Right ventricle myocardium superior (tissue), 1 donor: ENCODE measurements at places on chromosomes 1 and 21.

- DNase-seq: no peak
Measured at GRCh38 chr1:54972436-54972835, 8.0 kb upstream of the TMEM61 start.

- no peak for DNase-seq
Measured at GRCh38 chr1:24052220-24052619, 59.7 kb downstream of the MYOM3 start.

DNA sequence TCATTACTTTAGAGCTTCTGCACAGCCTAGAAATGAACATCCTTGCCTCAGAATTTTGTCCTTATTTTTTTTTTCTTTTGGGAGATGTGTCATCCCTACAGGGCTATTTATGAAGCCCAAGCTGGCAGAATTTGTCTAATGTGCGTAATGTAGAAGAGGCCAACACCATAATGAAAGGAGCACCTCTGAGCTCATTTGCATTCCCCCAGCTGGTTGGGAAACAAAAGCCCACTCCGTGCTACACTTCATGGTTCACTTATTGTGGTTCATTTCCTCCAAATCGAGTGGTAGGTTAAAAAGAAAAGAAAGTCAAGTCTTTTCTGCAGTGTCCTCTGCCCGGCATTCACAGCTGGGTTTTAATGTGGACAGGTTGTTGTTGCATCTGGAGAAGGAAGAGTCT lies 73.5 kb downstream of the KAZN start:
- DNase-seq: no peak

GRCh38 chr1:14929547-14930246 lies 223.8 kb upstream of the TMEM51 start:
- no peak for DNase-seq

DNA sequence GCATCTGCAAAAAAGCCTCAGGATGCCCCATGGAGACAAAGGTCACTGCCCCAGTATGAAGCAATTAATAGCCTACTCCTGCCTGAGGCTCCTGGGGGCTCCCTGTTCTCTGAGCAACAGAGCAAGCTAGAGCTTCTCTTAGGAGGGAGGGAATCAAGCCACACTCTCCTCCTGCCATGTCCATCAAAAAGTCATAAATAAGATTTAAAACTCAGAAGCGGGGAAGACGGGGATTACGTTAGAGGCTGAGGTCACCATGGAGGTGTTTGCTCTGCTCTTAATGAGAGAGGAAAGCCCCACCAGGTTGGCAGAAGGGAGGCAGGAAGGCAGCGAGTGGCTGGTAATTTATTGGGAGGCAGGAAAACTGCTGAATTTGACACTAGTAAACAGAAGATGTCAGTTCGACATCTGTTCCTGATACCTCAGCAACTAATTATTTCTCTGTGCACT lies 98.4 kb upstream of the TNR start:
- DNase-seq: no peak

GRCh38 chr21:25494804-25495203 lies 112.5 kb downstream of the MRPL39 start:
- DNase-seq: no peak

GRCh38 chr21:33977721-33978369 lies 62.2 kb upstream of the ATP5PO start:
- DNase-seq: no peak

DNA sequence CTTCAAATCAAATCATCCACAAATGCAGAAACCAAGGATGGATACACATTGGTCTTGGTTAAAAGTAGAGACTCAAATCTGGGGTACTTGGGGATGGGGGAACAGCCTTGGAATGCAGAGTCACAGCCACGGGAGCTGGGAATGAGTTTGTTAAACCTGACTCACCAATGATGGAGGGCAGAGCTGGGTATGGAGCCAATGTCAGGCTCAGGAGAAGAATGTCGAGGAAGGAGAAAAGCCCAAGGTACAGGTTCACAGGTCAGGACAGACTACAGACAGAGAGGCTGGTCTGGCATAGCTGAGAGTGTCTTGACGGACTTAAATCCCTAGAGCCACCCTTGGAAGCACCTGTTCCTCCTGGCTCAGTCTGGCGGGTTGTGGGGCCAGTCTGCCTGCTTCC lies 237.6 kb downstream of the NTNG1 start:
- no peak for DNase-seq

- no peak for DNase-seq
Measured at GRCh38 chr1:65650682-65651081, 142.0 kb upstream of the PDE4B start.

DNA sequence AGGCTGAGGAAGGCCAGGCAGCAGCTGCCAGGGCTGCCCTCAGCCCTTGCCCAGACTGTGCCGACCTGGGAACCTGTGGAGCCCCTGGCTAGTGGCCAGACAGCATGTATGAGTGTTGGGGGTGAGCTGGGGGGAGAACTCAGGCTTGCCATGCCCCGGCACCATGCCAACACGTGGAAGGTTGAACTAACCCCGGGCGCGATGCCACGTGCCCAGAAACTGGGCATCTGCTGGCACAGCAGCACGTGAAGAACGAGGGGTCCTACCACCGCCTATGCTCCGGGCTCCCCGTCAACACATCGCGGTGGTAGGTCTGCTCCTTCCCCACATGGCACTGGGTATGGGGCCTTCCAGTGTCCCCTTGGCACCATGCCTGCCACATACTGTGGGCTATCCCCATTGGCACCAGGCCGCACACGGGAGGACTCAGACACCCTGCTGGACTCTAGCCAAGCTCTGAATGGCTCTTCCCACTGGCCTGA lies 68.7 kb downstream of the CASZ1 start:
- DNase-seq: peak; percentile 76

GRCh38 chr1:107359472-107360241 lies 218.8 kb downstream of the NTNG1 start:
- no peak for DNase-seq

- no peak for DNase-seq
Measured at GRCh38 chr1:87219141-87219540, 109.5 kb upstream of the LMO4 start.

DNA sequence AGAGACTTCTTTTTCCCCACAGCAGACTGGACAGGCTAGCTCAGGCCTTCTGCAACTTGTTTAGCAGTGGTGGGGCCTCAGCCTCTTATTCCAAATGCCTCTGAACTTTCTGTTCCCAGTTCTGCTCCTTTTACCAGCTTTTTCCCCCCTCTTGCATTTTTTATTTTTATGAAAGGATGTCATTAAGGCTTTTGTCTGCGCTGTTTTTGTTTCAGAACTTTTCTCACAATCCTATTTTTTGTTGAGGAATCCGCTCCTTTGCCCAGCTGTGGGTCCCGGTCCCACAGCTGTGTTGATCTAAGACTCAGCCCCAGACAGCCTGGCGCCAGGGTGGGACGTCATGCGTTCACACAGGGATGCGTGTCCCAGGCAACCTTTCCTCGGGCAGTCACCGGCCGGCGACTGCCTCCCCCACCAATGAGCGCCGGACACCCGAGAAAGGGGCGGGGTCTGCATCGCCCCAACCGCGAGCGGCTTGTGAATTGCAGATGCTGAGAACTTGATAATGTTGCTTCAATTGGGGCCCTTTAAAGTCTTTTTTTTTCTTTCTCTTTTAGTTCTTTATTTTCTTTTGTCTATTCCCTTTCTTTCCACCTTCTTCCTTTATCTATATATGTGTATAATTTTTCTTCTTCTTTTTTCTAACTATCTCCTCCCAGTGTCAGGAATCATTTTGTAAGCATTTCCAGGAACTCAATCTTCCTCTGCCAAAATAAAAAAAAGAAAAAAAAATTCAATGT lies 3.0 kb upstream of the ID3 start:
- DNase-seq: peak; percentile 98

- no peak for DNase-seq
Measured at GRCh38 chr1:92217721-92218120, at the start of gene C1orf146. TSS of gene C1orf146 (plus strand) at chr1:92217915. CDS start at chr1:92231421, 13,506 bp downstream.

DNA sequence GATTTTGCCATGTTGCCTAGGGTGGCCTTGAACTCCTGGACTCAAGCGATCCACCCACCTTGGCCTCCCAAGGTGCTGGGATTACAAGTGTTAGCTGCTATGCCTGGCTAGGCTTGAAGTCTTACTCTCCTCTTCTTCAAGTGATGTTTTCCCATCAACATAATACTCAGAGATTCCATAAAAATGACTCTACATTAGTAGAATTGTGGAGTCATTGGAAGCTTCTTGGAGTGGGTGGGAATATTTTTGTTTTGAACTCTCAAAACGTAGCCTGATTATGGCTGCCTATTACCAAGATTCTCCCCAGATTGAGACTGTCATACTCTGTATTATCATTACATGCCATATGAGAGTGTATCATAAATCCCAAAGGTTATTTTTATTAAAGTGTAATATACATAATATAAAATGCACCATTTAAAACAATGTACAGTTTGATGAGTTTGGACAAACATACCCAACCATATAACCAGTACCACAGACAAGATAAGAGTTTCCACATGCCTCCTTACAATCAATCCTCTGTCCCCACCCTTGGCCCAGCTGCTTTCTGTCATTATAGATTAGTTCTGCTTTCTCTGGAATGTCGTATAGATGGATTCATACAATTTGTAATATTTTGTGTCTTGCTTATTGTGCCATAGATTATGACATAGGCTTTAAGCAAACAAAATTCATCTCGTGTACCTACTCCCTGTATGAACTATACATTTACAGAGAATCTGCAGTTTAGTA lies 8.0 kb upstream of the DNM3 start:
- no peak for DNase-seq

- no peak for DNase-seq
Measured at GRCh38 chr1:5954964-5955363, 37.3 kb downstream of the NPHP4 start.

- DNase-seq: no peak
Measured at GRCh38 chr1:181319907-181320306, 163.4 kb upstream of the CACNA1E start.
